ENCODE measurements at places on chromosomes 16 and 17.

- no peak for DNase-seq
Measured at GRCh38 chr16:86346034-86346433, 164.3 kb upstream of the FOXF1 start.

- DNase-seq: no peak
Measured at GRCh38 chr16:78323315-78323714, 223.9 kb downstream of the WWOX start.

- DNase-seq: no peak
Measured at GRCh38 chr17:77321649-77322513, 181.1 kb downstream of the SEC14L1 start.

DNA sequence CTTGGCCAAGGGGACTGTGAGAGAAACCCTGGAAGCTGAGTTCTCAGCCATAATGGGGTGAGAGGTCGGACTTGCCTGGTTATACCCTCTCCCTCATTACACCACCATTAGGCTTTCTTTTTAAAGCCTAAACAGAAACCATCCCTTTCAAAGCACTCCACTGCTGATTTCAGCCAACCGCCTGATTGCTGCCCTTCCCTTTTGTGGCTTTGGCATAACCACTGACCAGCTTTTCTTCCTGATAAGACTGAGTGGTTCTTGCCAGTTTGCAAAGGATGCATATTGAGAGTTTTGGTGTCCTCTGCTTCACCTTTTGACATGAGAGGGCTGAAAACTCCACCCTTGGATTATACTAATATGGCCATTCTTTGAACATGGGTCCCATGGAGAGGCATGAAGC lies 308.2 kb upstream of the GOT2 start:
- DNase-seq: no peak

GRCh38 chr17:58186591-58186990 lies 5.9 kb upstream of the EPX start:
- DNase-seq: no peak

- no peak for DNase-seq
Measured at GRCh38 chr16:67252609-67253497, 4.1 kb downstream of the SLC9A5 start.

DNA sequence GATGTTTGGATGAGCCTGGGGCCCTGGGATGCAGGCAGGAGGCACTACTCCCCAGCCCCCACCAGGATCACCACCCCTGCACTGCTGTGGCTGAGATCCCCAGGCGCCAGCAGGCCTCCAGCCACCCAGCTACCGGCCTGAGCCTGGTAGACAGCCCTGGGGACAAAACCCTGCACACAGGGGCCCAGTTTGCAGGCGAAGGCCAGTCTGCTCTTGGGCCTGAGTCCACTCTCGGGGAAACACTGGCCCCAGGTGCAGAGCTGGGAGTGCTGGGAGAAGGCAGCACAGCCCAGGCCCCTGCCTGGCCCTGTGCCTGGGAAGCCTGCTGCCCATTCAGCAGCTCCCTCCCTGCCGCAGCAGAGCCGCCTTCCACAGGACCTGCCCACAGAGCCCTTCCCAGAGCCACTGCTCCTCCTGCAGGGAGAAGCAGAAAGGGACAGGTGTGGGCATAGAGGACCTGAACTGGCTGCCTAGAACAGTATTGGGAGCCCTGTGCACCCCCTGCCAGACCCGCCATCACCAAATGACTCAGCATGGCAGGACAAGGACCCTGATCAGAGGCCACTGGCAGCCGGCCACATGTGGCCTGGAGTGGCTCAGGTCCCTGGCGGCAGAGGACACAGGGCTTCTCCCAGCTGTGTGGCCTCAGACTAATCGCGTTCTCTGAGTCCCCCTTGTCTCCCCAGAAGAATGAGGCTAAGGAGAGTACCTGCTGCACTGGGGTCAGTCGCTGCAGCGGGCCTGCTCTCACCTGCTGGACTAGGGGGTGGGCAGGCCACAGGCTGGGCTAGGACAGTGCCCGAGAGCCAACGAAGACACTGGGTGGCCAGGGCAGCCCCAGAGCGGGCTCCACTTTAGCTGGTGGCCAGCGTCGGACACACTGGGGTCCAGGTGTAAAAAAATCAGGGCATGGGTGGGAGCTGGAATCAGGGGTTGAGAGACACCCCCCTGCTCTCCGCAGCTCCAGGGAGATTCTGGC lies 10.7 kb downstream of the MSRB1 start:
- DNase-seq: peak; percentile 57

GRCh38 chr16:86300746-86301481 lies 209.4 kb upstream of the FOXF1 start:
- DNase-seq: no peak

- no peak for DNase-seq
Measured at GRCh38 chr16:67021321-67021720, 7.6 kb upstream of the CBFB start.

DNA sequence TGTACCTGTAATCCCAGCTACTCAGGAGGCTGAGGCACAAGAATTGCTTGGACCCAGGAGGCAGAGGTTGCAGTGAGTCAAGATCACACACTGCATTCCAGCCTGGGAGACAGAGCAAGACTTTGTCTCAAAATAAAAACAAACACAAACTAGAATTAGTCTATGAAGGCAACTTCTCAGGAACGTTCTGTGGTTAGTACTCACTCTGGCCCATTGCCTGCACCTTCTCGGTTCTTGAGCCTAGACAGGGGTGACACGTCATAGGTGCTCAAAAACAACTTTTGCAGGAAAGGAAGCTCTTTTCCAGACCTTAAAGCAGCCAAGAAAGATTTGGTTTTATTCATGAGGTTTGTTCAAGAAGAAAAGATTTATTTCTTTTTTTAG lies 22.3 kb upstream of the CNOT1 start:
- DNase-seq: no peak

GRCh38 chr17:18921485-18921884 lies 30.5 kb upstream of the SLC5A10 start:
- DNase-seq: no peak

GRCh38 chr17:63698886-63699637 lies 863 bp downstream of the LIMD2 start:
- DNase-seq: no peak

DNA sequence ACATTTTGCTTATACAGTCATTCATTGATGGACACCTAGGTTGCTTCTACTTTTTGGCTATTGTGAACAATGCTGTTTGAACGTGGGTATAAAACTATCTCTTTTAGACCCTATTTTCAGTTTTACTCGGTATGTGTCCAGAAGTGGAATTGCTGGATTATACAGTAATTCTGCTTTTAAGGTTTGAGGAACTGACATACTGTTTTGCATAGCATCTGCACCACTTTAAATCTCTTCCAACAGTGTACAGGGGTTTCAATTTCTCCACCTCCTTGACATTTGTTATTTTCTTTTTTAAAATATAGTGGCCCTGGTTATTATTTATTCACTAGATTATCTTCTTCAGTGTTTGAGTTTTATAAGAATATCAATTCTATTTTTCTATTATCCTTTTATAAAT lies 116.9 kb downstream of the USP22 start:
- DNase-seq: no peak

- DNase-seq: no peak
Measured at GRCh38 chr16:50323335-50324011, 45.3 kb downstream of the BRD7 start.

DNA sequence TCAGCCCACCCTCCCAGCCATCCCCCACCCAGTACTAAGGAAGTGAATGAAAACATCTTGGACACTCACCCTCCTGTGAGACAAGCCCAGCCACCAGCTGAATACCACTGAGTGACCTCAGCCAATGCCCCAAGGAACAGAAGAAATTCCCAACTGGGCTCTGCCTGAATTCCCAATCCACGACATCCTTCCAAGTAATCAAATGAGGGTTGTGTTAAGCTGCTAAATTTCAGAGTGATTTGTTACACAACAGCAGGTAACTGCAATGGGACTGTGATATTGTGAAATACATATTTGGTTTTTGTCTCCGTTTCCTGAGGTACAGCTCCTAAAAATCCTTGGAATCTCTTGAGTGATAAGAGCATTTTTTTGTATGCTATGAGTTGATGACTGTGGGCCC lies 578.7 kb upstream of the CDH11 start:
- DNase-seq: no peak

DNA sequence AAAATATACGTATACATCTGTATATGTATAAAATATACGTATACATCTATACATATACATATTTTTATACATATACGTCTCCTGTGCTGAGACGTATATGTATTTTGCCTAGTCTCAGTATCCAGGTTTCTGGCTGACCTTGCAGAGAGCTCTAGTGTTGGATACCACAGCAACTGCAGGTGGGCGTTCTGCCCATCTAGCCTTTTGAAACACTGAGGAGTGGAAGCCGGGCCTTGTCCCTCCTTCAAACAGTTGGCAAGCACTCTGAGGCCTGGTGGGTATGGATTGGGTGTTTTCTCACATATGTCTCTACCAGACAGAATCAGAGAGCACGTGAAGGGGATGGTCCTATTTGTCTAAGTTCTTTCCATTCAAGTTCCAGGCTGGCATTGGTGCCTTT lies 39.4 kb upstream of the MRC2 start:
- DNase-seq: peak; percentile 4

- DNase-seq: no peak
Measured at GRCh38 chr17:74464730-74465377, 1.6 kb upstream of the CD300A start.

GRCh38 chr16:53566552-53567245 lies 63.7 kb upstream of the AKTIP start:
- DNase-seq: peak; percentile 54

DNA sequence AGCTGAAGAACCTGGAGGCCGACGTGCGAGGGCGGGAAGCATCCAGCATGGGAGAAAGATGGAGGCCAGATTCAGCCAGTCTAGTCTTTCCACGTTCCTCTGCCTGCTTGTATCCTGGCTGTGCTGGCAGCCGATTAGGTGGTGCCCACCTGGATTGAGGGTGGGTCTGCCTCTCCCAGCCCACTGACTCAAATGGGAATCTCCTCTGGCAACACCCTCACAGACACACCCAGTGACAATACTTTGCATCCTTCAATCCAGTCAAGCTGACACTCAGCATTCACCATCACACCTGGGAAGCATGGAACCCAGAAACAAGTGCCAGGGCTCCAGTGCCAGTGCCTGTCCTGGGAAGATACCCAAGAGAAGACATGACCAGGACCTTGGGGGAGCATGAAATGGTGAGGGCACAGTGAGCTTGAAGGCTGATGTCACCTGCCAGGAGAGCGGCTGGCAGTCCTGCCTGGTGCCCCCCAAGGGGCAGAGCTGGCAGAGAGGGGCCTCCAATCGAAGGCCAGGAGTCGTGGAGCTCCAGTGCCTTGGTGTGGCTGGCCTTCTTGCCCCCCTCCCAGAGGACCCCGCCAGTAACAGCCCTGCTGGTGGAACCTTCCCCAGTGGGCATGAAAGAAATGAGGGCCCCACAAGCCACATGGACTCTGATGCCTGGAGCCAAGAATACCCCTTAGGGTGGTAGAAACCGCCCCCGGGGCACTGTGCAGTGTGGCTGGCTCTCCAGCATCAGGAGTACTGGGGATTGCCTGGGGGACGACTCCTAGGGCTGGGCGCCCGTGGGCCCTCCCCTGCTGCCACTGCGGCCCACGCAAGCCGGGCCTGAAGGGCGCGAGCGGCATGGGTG lies 643 bp upstream of the NPB start:
- DNase-seq: no peak

GRCh38 chr17:74804683-74805082 lies 28.5 kb upstream of the NAT9 start:
- no peak for DNase-seq

- no peak for DNase-seq
Measured at GRCh38 chr17:33121272-33121671, 129.6 kb downstream of the SPACA3 start.

DNA sequence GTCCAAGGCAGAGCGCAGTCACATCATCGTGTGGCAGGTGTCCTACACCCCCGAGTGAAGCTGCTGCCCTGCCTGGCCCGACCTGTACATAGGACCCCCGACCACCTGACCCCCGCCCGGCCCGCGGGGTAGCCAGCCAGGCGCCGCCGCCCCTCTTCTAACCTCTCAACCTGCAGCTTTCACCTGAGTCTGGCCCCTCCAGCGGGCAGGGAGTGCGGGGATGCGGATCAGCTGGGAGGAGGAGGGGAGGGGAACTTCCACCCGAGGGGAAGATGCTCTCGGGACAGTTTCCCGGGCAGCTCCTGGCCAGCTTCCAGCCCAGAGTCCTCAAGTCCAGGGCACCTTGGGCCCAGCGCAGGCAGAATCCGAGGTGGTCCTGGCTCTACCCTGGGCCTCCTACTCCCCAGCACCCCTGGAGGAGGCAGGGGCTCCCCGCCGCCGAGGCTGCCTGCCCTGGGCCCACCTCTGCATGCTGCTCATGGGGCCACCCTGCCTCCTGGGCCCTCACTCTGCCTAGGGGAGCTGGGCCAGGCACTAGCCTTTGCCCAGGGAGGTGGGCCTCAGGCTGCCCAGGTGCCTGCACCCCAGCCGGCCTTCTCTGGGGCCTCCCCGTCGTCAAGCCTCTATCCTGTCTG lies 2.5 kb downstream of the NME3 start:
- DNase-seq: no peak

- no peak for DNase-seq
Measured at GRCh38 chr17:67262435-67263117, 17.6 kb upstream of the HELZ start.

DNA sequence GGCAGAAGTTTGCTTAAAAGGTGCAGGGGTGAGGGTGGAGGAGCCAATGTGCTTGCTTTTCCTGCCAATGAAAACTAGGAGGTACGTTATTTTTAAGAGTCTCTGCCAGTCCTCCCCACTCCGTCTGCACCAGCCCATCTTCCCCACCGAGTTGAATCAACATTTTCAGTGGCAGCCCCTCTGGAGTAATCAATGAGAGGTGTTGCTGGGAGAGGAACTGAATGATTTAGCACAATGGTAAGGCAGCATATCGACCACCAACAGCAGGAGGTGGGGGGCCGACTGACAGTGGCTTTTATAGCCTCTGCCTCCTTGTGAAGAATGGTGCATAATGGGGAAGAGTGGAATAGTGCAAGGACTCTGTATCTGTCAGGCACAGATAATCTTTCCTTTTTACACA lies 1465.0 kb upstream of the GOT2 start:
- no peak for DNase-seq
